DMS 273 treated with DMSO at 0.1 percent for 48 hours (cell line): ENCODE measurements at places on chromosomes 7 and 10.

DNA sequence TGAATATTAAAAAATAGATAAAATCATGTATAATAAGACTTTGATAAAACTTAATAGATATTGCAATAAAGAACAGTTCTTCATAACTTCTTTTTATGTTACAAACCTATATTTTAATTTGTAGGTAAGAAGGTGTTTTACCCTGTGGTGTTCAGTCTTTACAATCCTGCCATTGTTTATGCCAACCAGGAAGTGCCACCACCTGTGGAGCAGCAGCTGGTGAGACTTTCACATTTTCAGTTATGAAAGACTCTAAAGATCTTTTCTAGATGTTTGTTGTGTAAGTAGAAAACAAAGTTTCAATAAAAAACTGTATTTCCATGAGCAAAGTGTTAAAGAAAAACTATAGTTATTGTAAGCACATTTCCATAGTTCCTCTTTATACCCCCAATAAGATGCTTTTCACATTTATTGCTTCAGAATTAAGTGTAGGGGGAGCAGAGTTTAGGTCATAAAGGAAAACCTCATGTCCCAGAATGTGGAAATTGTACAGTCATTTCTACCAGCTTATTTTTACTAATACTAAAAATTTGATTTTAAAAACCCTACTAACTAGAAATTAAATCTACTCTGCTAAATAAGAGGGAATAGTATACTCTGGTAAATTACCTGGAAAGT lies 28.7 kb downstream of the CSGALNACT2 start:
- no peak for DNase-seq

DNA sequence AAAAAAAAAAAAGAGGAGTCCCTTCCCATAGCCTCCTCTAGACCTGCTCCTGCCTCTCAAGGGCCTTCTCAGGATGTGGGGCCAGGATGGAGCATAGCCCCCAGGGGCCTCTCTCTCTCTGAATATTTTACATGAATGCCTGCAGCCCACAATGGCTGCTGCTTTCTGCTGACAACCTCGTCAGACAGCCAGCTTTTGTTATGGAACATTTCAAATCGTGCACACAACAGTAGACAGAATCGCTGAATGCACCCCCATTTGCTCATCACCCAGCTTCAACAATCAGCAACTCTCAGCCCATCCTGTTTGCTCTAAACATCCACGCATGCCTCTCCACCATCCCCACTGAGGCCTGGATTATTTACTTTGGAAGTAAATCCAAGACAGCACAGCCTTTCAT lies 5.4 kb downstream of the PLAC9 start:
- DNase-seq = no peak

DNA sequence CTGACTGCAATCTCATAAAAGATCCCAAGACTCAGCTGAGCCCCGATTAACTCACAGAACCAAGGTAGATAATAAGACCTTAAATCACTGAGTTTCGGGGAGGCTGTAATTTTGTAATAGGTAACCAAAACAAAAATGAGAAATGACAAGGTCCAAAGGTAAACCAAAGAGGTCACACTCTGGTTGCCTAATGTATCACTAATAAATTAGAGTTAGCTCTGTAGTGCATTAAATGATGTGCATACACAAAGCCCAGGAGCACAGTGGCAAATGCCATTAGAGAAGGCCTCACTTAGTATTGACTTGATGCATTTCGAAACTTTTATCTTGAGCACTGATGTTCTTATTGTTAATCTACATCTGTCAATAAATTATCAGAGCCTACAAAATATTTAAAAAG lies 237.7 kb upstream of the CCDC6 start:
- no peak for DNase-seq

DNA sequence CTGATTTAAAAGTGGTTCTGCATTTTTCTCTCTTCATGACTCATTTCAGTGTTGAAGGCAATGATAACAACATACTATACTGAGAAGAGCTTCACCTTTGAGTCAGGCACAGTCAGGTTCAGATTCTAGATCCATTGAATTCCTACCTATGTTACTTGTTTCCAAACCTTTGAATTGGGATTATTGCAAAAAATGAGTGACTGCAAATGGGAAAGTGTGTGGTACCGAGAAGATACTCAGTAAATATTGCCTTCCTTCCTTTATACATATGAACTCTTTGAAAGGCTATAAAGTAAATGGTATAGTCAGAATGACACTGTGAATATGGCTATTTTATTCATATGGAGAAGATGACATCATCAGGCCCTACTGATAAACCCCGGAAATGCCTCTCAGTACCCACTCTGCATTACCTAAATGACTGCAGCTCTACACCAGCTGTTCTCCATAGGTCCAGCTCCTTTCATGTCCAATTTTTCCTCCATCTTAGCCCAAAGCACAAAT lies 66.7 kb upstream of the FGL2 start:
- DNase-seq = no peak

DNA sequence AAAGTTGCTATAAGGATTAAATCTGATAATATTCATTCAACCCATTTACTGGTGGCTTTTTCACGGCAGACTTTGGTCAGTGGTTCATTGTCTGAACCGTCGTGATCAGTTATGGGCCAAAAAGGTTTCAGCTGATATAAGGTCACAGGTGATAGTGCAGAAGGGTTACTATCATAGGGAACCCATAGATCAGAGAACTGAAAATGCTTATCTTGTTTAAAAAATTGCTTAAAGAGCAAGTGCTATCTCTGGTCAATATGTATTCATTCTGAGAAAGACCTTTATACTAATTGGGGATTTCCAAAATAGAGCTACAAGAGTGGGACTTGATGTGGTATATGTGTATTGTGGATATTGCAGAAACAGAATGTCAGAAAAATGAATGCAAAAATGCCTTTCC lies 147.8 kb upstream of the SEMA3E start:
- DNase-seq = no peak

- no peak for DNase-seq
These were observed 54.3 kb upstream of the SGCE start for GRCh38 chr7:94710256-94710655.

GRCh38 chr7:93165447-93165846 lies 17.3 kb upstream of the SAMD9L start:
- no peak for DNase-seq

GRCh38 chr10:76045174-76045573 lies 613.8 kb downstream of the LRMDA start:
- no peak for DNase-seq

DNA sequence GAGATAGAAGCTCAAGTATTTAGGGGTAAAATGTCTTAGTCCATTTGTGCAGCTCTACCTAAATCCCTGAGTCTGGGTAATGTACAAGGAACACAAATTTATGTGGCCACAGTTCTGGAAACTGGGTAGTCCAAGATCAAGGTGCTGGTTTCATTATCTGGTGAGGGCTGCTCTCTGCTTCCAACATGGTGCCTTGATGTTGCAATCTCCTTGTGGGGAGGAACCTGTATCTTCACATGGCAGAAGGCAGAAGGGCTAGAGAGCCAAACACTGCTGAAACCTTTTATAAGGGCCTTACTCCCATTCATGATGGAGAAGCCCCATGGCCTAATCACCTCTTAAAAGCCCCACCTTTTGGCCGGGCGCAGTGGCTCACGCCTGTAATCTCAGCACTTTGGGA lies 8.7 kb upstream of the BAZ1B start:
- DNase-seq = no peak

- DNase-seq = no peak
These were observed 5.4 kb downstream of the AGBL3 start for GRCh38 chr7:134991469-134992339.

DNA sequence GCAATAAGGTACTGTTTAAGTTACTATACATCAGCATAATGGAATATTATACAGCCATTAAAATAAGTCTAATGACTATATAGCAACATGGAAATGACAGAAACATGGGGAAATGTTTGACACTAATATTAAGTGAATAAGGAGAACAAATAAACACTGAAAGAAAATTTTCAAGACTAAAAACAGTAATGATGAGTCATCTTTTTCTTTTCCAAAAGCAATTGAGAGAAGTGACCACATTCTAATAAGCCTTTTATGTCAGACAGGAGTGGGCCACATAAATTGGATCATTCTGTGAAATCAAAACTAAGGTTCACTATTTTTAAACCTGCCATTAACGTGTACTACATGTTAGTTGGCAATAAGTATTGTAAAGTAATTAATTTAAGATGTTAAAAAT lies 187.5 kb downstream of the AHR start:
- DNase-seq = no peak

- no peak for DNase-seq
These were observed 6.2 kb downstream of the CALHM2 start for GRCh38 chr10:103445767-103446567.

GRCh38 chr10:75035975-75036708 lies 75.3 kb upstream of the SAMD8 start:
- no peak for DNase-seq

GRCh38 chr7:132503415-132503814 lies 72.9 kb downstream of the PLXNA4 start:
- DNase-seq = no peak

- DNase-seq = no peak
These were observed 42.4 kb upstream of the STK17A start for GRCh38 chr7:43540471-43540870.

- DNase-seq = peak; percentile 13
These were observed 102.5 kb downstream of the RAMP3 start for GRCh38 chr7:45259966-45260646.

- DNase-seq = no peak
These were observed 16.8 kb upstream of the DLG5 start for GRCh38 chr10:77943121-77943901.

DNA sequence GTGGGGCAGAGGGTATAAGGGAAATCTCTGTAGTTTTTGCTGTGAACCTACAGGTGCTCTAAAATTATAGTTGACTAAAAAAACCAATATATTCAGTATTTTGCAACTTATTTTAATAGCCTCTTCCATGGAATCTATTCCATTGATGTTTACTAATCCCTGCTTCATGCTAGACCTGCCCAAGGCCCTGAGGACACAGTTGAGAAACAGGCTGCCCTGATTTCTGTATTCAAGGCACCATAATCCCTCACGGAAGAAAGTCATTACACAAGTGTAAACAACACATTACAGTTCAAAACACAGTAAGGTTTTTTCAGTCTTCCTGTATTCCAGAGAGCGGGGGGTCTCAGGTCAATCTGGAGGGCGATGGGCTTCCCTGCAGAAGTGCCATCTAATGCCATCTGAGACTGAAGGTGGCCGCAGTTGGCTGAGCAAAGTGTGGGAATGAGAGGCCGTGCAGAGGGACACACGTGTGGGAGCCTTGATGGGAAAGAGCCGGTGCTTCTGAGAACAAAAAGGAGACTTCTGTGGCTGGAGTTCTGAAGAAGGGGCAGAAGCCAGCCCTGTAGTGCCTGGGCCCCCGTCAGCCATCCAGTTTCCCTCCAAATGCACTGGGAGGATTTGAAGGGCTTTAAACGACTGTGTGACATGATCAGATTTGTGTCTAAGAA lies 146.9 kb downstream of the PTPN20 start:
- no peak for DNase-seq

DNA sequence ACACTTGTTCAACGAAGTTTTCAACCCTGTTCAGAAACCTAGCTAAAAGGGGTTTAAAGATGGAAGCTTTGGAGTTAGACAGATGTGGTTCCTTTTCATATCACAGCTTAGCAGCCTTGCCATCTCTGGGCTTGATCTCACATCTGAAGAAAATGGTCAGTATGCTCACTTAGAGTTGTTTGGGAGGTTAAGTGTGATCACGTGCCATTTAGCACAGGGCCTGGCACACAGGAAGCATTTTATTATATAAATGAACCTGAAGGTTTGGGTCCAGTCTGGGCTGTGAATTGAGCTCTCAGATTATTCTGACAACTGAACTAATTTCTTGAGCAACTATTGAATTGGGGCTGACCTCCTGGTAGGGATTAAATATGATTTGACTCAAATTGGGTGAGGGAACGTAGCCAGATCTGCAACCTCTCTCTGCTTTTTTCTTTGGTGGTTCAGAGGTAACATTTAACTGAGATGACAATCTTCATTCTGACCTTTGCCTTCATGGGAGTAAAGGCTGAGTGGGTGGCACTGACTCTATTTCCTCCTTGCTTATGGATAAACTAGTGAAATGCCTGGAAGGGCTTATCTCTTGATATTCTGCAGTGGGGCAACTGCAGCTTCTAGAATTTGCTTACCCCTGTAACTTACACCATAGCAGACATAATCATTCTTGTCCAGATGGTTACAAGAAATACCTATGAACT lies 10.2 kb upstream of the HKDC1 start:
- DNase-seq = no peak

DNA sequence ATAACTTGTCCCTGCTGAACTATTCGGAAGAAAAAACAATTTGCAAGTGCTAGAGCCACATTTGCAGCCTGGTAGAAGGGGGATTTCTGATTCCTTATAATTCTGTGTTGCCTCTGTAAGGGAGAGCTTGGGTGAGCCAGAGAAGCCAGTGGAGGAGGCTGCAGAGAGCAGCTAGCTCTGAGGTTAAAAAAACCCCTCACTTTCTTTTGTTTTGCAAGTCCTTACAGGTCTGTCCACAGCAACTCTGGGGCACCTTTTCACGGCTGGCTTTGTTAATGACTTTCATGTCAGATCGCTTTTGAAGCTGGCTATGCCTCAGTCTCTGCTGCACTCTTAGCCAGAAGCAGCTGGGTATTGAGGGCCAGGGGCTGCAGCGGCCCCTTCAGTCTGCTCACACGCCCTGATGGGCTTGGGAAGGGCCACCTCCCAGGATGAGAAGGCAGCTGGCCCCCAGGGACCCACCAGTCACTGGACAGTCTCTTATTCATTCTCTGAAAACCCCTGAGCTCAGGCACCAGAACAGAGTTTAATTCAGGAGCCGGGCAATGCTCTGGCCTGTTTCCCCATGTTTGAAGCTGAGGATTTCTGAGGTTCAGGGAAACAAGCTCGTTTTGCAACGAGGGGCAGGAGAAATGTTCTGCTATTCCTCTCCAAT lies 30.9 kb downstream of the TRIM8 start:
- no peak for DNase-seq

DNA sequence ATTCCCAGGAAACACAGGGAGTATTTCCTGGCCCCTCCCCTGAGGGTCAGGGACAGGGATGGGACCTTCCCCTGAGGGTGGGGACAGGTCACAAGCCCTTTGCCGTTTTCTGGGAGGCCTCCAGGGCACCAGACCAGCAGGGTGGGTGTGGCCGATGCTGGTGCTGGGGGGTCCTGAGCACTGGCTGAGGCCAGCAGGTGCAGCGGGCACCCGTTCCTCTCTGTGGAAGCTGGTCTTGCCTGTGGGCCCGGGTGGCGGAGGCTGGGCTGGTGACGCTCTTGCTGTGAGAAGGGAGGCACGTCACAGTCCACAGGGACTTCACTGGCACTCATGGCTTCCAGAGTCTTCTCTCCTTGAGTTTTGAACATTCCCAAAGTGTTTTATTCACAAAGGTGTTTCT lies 44.2 kb upstream of the CFAP46 start:
- DNase-seq = no peak

DNA sequence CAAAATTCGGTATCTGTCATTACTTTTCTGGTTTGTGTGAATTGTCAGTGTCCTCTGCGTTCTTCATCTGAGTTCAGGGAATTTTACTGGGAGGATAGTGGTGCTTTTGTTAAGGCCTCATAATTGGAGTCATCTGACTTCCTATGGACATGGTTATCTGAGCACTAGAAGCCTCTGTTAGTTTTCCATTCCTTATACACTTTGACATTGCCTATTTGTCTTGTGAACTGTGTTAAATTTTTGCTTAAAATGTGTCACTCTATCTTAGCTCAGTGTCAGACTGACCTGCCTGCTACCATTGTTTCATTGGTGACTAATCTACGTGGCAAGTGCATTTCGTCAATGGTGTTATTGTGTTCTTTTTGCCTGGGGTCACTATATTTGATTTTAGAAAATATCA lies 253.3 kb downstream of the SEMA3A start:
- DNase-seq = no peak

- DNase-seq = peak; percentile 13
These were observed 134.6 kb downstream of the RNF216 start for GRCh38 chr7:5646846-5647245.
